ENCODE measurements at places on chromosomes 6 and 20.

DNA sequence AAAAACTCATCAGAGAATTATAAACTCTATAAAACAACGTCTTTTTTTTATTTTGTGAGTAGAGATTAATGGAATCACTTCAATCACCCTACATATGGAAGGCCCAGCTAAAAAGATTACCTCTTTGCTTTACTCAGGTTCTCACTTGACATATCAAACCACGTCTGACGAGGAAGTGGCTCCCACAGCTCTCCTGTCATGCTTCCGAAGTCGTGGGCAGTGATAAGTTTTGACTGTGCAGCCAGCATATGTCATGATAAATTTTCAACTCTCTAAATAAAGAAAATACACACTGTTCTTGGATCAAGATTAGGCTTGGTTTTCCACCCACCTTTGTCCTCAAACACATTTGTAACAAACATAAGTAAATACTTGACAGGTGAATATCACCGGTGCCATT lies 279.5 kb upstream of the RNF217 start:
- DNase-seq = no peak

DNA sequence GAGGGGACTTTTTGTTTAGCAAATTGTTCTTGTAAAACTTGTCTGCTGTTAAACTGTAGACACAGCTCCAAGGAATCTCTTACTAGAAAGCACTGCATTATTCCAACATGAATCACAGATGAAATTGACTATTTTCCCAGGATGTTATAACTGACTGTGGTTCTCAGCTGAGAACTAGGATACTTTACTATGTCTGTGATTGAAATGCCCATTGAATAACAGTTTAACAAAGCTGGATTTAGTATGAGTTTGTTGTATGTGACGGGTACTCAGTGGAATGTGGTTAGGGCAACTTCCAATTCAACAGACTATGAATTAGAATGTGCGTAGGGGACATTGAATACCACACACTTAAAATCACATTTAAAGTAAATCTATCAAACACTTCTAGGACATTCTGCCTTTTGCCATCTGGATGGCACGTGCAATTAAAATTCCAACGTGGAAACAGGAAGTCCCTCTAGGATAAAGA lies 193.4 kb upstream of the PREP start:
- DNase-seq = no peak

DNA sequence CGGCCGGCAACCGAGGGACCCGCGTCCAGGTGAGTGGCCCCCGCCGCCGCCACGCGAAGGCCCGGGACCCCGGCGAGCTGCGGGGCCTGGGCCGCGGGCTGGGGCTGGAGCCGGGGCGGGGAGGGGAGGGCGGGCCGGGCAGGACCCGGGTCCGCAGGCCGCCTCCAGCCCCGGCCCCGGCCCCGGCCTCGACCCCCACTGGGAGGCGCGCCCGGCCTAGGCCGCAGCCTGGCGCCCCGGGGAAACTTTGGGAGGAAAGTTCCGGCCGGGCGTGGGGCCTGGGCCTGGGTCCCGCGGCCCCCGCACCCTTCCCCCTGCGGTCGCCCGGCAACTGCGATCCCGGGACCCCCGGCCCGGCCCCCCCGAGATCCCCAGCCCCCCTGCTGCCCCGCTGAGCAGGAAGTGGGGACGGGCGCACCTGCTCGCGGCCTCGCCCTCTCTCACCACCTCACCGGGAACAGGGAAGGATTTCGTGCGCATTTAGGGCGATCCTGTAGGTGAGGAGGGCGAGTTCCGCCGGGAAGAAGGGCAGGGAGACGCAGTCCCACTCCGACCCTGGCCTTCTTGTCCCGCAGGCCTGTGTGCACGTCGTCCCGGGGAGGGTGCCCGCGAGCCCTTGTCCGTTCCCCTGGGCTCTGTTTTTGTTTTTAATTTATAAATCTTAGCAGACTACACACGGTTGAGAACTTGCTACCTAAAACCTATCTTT lies 402 bp downstream of the OSBPL2 start:
- DNase-seq = no peak

DNA sequence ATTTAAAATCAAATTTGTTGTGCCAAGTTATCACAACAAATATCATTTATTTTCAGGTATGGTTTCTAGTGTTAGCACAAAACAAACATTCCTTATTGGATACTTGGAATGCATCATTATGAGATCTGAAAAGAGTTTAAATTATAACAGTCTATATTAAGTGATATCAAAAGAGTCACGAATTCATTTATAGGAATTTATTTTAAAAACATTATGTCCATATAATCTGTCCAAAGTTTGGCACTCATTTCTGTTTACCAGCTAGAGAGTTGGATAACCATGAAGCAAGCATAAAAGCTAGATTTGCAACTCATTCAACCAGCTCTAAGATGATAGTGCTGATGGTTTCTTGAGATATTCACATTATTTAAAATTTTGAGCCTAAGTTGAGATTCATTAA lies 453.2 kb downstream of the DOK5 start:
- no peak for DNase-seq

GRCh38 chr20:12068121-12068520 lies 150.4 kb downstream of the BTBD3 start:
- no peak for DNase-seq
